GM12878 (cell line): ENCODE measurements at places on chromosomes 1 and 21. TPM values are rescaled to one million over a fixed set of nuclear protein-coding genes. Genes with fewer than 3 reads are reported as not detected.

Gene ZMYM4
- total RNA-seq: 37.0 and 38.4 TPM in 2 replicates

Gene TFF1
- 0.40 TPM in 1 of 2 replicates, not detected in the other for total RNA-seq

Gene CELF3
- total RNA-seq: not detected in 2 replicates

Gene TLCD4
- 0.05 TPM in 1 of 2 replicates, not detected in the other for total RNA-seq

Gene ARHGAP29
- 0.18 and 0.24 TPM in 2 replicates for total RNA-seq

Gene CFHR1
- total RNA-seq: not detected in 2 replicates

Gene CD52
- total RNA-seq: 291 and 301 TPM in 2 replicates

Gene MIXL1
- total RNA-seq: 0.23 and 0.40 TPM in 2 replicates

Gene ESPN
- total RNA-seq: 0.59 and 0.90 TPM in 2 replicates

Gene FAAH
- 0.72 and 0.77 TPM in 2 replicates for total RNA-seq

- no peak for DNase-seq
Observed at GRCh38 chr1:243849421-243850201, 432 bp downstream of the AKT3 start.

- DNase-seq: no peak
Observed at GRCh38 chr21:42073145-42074099, 2.3 kb downstream of the UMODL1 start.

DNA sequence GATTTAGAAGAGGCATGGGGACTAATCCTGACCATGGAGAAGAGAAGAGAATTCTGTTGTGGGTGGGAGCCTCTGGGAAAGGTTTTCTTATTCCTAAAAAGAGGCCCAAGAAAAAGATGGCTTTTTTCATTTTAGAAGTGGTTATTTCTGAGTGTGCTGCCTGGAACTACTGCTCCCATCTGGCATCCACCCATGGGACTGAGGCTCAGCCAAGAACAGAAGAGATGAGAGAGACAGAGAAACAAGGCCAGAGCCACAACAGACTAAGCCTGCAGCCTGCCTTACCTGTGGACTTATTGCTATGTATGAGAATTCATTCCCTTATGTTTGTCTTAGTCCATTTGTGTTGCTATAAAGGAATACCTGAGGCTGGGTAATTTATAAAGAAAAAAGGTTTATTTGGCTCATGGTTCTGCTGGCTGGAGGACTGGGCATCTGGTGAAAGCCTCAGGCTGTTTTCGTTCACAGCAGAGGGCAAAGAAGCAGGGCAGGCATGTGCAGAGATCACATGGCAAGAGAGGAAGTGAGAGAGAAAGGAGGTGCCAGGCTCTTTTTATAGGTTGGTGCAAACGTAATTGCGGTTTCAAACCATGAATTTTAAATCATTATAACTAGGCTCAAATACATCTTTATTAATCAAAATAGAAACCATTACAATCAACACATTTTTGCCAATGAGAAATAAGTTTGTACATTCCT is 57.5 kb upstream of the PRDM2 start:
- DNase-seq: no peak

DNA sequence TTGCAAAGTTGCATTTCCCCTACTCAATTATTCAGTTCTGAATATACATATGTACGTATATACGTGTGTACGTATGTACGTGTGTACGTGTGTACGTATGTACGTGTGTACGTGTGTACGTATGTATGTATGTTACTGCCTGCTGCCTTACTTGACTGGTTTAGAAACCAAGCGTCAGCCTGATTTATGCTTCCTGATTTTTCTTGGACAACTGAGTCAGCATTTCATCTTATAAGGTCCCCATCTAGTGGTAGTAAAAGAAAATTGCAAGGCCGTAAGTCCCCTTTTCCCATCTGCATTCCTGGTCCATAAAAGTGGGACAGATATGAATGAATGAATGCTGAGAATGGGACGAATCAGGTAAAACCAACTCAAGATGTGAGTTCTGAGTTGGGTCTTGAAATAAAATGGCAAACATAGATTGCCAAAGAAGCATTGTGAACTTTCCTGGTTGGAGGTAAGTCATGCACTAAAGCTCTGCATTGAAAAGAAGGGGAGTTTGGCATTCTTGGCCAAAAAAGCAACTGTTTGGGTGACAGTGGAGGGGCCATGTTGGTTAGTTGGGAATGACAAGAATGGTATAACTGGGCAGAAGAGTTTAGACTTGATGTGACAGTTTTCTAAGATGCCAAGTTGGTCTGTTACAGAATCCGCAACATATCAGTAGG is 76.4 kb upstream of the DNAH14 start:
- DNase-seq: peak; percentile 34

DNA sequence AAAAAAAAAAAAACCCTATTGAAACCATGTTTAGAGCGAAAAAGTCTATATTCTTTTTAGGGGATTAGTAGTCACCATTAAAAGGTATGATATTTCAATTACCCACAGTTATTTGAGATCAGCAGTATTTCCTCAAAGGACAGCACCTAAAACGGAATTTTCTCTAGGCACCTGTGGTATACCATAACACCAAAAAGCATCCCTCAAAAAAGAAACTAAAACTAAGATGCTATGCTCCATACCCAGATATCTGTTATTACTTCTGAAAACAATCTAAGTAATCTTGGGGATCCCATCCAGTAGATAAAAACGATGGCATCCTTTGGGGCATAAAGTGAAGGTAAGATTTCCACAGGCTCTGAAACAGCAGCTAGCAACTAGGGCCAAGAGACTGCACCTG is 89.0 kb downstream of the RERE start:
- DNase-seq: no peak

GRCh38 chr21:26847002-26847401 is 1.8 kb upstream of the ADAMTS1 start:
- no peak for DNase-seq

GRCh38 chr1:4179914-4180735 is 280.1 kb upstream of the C1orf174 start:
- DNase-seq: no peak

- DNase-seq: no peak
Observed at GRCh38 chr1:116982319-116983004, 19.1 kb upstream of the CD101 start.

DNA sequence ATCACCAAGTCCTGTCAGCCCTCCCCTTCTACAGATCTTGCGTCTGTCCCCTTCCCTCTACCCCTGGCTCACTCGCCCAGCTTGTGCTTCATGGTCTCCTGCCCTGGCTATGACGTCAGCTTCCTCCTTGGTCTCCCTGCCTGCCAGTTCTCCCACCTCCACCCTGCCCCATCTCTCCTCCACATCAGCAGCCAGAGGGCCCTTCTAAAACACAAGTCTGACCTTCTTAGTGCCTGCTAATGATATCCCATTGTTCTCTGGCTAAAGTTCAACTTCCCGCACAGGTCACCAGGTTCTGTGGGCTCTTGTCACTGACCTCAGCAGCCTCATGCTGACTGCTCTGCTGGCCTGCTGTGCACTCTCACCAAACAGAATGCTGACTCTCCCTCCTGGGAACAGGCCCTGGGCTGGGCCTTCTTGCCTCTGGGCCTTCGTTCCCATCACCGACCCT is 24.7 kb upstream of the MYCL start:
- DNase-seq: no peak

GRCh38 chr1:23524716-23525401 is 6.2 kb downstream of the E2F2 start:
- DNase-seq: no peak

GRCh38 chr1:101260556-101261350 is 23.9 kb downstream of the S1PR1 start:
- DNase-seq: no peak

GRCh38 chr1:44619261-44619900 is 54.9 kb downstream of the TMEM53 start:
- DNase-seq: no peak

DNA sequence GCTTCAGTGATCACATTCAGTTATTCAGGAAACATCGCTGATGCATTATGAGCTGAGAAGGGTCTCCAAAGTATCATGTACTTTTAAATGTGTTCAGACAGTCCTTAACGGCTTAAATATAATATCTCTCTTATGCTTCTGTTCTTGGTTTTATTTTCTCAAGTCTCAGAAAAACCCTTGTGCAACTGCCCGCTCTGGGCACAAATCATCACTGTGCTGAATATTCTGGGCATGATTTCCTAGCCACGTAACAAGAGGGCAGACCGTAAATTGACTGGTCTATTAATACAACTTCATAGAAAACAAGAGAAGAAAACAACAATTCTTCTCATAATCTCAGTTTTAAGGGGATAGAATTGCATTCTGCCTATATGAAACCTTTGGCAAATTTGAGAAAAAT is 96.5 kb upstream of the EXO1 start:
- DNase-seq: no peak

- DNase-seq: no peak
Observed at GRCh38 chr1:87111659-87112371, 197.4 kb downstream of the HS2ST1 start.

- no peak for DNase-seq
Observed at GRCh38 chr1:235929216-235929615, 62.5 kb upstream of the LYST start.
